Stimulated activated CD8-positive, alpha-beta memory T cell treated with anti-CD3 and anti-CD28 coated beads, Interleukin-4, amount 100 ng/mL, for 1 hour (primary cell): ENCODE measurements at places on chromosomes 1 and 21.

DNA sequence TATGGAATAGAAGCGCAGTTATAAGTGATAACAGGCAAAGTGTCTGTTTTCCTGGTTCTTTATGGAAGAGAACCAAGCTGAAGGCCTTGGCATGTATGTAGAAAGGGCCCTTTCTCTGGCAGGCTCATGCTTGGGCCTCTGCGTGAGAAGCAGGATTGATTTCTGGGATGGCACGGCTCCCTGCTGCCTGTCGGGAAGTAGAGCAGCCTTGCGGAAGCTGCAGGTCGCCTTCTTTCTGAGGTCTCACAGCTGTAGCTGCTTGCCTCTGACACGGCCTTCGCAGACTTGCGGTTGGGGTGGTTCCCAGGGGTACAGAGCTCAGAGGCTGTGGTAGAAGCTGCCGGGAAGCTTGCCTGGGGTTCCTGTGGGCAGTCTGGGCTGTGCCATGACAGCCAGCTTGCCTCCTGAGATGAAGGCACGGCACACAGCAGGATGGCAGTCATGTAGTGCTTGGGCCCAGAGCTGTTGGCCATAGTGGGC is 39.4 kb downstream of the TRAPPC10 start:
- no peak for DNase-seq

DNA sequence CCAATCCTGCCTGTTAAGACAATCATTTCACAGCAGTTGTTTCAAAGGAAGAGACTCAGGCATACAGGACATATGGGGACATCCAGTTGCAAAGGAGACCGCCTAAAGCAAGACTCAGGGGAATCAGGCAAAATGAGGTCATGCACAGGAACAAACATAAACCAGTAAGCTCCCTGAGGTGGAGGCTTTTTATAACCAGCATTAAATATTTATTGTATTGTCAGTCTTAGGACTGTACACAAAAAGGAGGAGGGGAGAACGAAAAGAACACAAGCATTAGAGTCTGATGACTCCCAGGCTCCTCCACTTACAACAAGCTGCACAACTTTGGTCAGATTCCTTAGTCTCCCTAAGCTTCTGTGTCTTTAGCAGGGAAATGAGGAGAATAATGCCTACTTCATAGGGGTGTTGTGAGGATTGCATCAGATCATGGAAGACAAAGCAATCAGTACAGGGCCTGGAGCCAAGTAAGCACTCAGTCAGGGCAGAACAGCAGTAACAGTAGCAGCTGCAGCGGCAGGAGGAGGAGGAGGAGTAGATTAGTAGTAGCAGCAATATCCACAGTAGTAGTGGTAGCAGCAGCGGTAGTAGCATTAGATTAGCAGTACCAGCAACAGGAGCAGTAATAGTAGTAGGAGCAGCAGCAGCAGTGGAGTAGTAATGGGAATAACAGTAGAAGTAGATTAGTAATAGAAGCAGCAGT is 54.2 kb upstream of the SPATA6 start:
- DNase-seq: no peak

DNA sequence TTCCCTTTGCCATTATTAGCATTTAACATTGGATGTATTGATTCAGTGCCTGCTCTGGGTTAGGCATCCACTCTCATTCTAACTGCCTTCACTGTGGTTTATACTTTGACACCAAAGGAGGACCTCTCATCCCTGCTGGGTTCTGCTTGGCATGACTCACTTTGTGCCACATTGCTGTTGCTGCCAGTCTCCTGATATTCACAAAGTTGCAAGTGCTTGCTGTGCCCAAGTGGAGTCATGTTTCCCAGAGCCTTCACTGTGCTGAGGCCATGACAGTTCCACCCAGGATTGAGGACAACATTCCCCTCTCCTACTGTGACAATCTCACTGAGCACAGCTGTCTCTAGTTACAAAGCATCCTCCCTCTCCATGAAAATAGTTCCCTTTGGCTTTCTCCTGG is 519.9 kb upstream of the USP24 start:
- no peak for DNase-seq

GRCh38 chr1:54927472-54928240 is 40.7 kb upstream of the DHCR24 start:
- no peak for DNase-seq

- no peak for DNase-seq
Observed at GRCh38 chr1:232861107-232861506, 55.9 kb downstream of the MAP10 start.

DNA sequence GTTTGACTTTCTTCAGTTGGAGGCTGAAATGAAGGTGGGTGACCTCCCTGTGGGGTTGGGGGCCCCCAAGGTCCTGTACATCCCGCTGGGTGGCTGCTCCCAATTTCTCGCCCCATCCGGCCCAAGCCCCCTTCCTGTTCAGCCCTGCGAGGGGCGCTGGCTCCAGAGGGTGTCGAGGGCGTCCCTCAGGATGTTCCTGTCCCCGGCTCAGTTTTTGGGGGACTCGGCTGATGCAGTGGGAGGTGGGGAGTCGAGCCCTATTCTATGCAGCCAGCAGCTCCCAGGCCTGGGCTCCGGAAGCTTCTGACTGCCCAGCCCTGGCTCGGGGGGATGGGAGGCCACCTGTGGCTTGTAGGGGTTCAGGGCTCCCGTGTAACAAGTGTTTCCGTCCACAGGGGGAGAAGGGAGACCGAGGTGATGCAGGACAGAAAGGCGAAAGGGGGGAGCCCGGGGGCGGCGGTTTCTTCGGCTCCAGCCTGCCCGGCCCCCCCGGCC is 38.2 kb downstream of the SLC19A1 start:
- DNase-seq: no peak

DNA sequence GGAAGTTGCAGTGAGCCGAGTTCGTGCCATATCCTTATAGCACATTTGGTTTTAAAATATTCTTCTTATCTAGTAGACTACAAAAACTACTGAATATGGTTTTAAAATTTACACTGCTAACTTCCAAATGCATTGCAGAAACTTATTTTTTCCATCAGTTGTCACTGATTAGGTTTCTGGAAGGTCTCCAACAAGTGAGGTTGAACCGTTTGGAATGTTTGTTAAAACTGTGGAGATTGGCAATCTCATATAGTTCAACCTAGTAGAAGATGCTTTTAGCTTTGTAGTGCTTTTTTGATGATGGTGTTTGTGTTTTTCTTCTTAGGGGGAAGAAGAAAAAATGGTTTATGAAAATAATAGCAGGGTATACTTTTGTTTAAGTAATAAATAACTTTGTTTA is 12.9 kb downstream of the CENPF start:
- no peak for DNase-seq

DNA sequence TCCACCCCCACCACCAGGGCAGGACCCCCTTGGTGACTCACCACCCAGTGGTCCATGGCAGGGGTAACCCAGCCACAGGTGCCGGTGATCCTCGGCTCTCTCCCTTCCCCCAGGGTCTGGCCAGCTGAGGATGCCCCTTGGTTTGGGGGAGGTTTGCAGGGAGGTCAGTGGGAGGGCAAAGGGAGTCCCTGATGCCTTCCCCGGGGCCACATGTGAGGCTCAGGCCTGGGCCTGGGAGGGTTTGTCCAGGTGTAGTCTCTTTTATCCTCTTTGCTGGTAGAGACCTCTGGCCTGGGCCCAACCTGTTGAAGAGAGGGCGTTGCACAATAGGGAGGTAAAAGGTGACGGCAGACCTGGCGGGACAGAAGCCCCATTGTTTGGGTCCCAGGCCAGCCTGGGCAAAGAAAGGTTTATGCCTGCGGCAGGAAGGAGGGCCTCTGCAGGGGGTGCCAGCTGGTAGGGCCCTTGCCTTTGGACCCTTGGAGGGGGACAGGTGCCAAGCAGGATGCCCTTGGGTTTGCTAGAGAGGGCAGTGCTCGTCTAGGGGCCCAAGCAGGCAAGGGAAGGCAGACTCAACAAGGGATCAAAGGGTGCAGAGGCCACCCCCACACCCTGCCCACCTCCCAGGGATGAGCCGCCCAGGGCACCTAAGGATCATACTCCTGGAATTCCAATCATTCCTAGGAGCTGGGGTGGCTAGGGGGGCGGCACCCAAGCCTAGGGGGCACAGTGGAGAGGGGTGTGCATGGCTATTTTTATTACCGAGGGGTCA is 760 bp upstream of the TINAGL1 start:
- DNase-seq: no peak

DNA sequence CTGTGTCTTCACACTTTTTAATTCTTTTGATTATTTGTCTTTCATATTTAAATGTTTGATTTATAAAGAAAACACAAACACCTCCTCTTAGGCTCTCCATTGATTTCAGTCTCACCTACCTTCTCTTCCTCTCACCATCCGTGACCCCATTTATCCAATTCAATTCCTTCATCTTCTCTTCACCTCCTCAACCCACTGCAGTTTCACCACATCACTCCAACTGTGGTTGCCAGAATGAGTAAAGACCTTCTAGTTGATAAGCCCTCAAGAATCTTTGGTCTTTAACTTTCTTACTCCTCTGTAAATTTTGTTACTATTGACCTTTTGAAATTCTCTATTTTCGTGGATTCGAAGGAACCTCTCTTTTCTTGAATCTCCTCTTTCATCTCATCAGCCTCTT is 260.7 kb downstream of the CHRM3 start:
- DNase-seq: no peak

DNA sequence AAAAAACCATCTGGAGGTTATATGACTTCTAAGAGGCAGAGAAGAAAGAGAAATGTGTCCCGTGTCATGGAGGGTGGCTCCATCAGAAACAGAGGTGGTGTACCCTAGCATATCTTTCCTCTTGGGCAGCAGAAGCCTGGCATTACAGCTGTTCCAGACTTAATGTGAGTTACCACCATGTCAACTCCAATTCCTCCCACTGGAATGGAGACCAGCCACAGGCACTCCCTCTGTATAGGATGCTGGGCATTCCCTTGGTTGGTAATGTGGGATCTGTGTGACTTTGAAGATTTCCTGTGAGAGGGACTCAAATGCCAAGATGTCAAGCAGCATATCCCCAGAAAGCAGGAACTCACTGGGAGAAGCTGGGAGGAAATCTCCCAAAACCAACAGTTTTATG is 77.1 kb upstream of the COG2 start:
- no peak for DNase-seq

DNA sequence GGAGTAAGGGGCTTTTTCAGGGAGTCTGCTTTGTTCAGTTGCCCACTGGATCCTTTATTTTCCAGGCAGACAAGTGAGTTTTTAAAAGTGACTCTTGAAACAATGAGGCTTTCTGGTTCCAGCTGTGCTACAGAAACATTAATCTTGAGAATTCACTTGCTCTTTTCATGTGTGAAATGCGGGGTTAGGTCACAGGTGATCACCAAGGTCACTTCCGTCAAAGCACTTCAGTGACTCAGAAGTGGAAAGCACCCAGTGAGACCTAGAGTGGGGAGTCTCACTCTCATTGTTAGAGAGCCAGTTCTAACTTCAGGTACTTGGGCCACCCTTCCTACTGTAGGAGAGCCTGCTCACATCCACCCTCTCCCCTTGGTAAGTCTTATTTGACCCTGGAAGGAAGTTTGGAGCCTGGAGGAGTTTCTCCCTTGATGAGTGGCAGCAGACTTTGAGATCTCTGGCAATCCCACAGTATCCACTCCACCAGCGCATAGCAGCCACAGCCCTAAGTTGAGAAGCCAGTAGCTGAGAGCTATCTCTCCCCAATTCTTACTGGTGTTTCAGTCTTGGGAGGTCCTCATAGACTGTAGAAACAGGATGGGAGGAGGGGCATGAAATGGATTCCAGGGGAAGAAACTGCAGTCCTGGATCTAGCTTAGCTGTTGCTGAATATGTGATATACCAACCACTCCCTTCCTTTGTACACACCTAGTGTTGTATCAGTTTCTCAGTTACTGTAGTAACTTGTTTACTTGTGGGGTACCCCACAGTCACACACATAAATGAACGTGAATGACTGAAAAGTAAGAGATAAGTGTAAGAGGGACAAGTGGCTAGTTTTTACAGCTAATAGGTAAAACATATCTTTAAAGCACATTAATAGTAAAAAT is 3.1 kb downstream of the TACSTD2 start:
- DNase-seq: no peak

- DNase-seq: no peak
Observed at GRCh38 chr1:175191659-175192058, 917 bp downstream of the KIAA0040 start.

DNA sequence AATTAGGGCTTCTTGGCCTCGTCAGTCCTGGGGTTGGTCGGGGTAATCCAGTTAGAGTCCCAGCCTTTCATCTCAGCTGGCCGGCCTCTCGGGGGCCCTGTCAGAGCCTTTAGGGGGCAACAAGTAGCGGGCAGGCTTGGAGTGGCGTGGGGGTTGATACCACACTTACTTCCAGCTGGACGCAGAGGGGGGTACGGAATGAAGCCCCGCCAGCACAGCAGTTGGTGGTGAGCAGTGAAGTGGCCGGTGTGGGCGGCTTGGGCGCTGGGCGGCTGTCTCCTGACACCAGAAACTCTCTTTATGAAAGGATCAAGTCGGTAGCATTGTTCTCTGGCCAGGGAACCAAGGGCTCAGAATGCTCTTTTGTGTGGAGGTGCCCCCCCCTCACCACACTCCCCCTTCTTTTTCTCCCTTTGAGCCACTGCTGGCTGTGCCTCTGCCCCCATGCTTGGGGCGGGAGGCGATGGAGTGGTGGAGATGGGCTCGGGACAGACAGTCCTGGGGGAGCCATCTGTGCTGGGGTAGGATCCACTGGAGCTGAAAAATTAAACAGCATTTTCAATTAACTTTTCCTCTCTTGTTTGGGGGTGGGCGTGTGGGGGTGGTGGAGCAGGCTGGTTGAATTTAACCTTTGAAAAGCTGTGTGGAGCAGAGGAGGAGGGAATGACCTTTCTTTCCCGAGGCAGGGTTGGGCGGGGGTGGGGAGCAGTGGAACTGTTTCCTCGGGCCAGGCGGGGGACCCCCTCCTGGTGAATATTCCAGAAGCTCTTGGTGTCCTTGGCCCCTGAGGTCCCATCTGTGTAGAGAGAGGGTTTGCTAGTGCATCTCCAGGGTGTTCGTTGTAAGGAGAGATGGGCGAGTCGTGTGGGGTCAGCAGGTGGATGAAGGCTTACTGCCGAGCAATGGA is 102.7 kb downstream of the RNF220 start:
- no peak for DNase-seq

DNA sequence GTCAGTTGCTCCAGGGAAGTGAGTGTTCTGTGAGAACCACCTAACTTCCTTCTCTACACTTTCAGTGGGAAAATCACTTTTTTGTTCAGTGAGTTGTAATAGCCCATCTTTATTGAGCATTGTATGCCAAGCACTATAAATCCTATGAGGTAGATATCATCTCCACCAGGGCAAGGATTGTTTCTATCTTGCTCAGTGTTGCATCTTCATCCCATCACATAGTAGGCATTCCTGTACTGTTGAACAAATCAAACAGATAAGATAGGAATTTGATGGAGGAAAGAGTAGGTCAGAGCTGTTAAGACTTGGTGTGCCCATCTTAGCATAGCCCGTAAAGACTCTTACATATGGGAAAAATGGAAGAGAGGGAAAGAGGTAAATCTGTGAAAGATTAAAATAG is 2.9 kb upstream of the PIGV start:
- DNase-seq: no peak

GRCh38 chr1:199978408-199978940 is 49.0 kb upstream of the NR5A2 start:
- DNase-seq: no peak

GRCh38 chr1:181260994-181261393 is 172.5 kb downstream of the IER5 start:
- DNase-seq: no peak
